ENCODE measurements at places on chromosomes 6 and 20.

DNA sequence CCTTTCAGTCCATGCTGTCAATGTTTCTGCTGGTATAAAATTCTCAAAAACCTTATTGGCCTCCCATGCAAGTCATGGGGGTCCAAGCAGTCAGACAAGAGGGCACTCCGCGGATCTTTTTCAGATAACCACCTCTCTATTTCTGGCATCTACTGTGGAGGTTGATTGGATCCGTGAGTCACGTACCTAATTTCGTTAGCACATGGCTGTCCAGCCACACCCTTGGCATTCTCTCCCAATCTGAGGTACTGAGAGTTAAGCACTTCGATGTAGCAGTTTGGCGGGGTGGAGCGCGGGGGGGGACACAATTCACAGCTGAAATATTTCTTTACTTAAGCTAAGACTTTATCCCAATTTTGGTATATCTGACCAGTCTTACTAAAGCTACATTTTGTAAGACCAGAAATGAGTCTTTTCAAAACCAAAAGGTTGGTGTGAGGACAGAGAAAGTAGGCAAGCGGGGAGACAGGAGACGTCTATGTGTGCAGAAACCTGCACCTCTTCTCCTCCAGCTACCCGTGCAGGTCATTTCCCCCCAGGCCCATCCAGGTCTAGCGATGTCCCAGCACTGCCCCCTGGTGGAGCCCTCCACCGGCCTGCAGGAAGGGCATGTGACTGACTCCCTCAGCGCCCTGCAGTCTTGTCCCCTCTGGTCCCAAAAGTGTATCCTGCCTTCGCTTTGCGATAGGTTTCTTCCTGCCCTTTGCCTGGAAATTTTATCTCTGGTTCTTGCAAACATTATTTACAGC lies 113.1 kb downstream of the ADAT2 start:
- peak; percentile 22 for DNase-seq

GRCh38 chr6:47729457-47729856 lies 31.1 kb downstream of the ADGRF4 start:
- DNase-seq, result no peak

- DNase-seq, result no peak
Measured at GRCh38 chr6:151043944-151044343, 178.4 kb downstream of the MTHFD1L start.

GRCh38 chr6:166463359-166464067 lies 80.8 kb upstream of the MPC1 start:
- DNase-seq, result peak; percentile 47

DNA sequence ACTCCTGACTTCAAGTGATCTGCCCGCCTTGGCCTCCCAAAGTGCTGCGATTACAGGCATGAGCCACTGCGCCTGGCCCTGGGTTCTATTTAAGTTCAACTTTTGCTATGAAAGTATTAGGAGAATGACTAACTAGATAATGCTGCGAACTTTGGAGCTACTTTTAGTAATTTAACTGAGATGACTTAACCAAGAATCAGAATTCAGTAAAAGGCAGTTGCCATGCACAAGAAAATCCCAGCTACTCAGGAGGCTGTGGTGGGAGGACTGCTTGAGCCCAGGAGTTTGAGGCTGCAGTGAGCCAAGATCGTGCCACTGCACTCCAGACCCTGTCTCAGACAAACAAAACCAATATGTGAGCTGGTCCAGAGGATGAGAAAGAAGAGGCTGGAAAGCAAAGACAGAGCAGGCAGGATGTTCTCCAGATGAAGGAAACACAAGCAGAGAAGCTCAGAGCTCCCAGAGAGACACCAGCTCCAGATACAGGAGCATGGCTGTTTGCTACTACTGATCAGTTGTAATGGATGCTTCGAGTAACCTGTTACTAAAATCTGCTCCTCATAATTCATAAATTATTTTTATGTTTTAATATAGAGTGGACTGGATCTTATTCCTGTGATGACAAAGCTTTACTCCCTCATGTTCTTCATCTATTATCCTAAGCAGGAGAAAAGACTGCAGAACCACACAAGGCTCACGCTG lies 23.9 kb downstream of the ZNF217 start:
- DNase-seq, result no peak

- DNase-seq, result no peak
Measured at GRCh38 chr6:151651639-151652038, 155.8 kb upstream of the ESR1 start.

GRCh38 chr6:63685446-63686379 lies 50.1 kb downstream of the PHF3 start:
- DNase-seq, result peak; percentile 50

DNA sequence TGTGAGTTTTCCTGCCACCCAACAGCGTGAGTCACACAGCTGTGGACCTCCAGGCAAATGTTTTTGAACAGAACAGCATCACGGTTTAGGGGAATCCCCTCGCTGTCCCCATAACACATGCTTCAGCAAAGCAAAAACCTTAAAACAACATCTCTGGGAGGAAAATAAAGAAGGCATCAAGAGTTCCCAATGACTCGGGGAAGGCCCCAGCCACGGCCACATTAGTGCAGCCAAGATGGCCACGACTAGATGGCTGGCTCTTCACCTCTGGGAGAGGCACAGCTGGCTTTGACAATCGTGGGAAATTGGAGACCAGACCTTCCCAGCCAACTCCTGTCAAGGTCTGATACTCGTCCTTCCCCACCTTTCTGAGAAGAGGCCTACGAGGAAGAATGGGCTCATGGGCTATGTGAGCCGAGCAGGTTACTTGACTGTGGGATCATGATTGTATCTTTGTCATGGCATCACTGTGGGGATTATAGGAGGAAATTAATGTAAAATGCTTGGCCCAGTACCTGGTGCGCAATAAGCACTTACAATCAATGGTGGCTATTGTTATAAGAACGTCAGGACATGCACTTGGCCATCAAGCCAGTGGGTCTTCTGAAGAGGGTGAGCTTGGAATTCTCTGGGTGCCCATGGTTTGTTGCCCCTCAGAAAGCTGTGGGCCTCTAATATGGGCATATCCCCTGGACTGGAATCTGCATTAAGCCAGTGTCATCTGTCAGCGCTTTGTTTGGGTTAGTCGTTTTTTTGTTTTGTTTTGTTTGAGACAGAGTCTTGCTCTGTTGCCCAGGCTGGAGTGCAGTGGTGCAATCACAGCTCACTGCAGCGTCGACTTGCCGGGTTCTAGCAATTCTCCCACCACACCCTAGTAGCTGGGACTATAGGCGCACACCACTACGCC lies 43.6 kb downstream of the FGD2 start:
- DNase-seq, result peak; percentile 84

GRCh38 chr20:63156221-63156671 lies 59.7 kb downstream of the YTHDF1 start:
- DNase-seq, result no peak

DNA sequence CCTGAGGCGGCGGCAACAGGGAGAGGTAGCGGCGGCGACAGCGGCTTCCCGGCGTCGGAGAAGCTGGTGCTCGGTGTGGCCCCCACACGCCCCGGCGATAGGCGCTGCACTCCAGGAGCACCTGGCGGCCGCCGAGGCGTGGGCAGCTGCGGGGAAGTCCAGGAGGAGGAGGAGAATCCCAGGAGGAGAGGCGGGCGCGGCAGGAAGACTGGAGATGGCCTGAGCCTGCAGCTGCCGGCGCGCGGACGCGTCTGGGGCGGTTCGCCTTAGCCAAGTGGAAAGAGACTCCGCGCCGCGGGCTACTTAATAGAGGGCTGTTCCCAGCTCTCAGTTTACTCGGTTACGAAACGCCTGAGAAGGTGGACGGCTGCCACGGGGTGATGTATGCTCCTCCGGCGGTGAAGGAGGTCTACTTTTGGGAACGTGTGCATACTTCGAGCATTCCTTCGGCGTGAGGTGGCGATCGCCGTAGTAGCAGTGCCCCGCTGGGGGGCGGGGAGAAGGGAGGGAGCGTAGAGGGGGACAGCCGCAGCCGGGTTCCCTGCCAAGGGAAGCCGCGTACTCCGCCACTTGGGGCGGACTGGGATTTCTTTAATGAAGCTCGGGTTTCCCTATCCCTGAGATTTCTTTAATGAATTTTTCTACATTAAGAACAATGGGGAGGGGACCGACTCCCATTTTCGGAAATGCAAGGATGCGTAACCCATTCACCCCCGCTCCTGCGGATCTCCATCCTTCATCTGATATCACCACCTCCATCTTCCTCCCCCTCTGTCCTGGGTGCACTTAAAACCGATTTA lies at the start of gene COL12A1:
Gene COL12A1 (minus strand): TSS at position 278 of the 800 bp plus-strand sequence. CDS start 3,261 bp downstream, outside the sequence.
- no peak for DNase-seq

DNA sequence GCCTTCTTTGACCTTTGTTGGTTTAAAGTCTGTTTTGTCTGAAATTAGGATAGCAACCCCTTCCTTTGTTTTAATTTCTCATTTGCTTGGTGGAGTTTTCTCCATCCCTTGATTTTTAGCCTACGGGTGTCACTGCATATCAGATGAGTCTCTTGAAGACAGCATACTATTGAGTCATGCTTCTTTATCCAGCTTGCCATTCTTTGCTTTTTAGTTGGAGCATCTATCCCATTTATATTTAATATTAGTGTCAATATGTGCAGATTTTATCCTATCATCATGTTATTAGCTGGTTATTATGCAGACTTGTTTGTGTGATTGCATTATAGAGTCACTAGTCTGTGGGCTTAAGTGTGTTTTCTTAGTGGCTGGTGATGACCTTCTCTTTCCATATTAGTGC lies 622.2 kb downstream of the MMUT start:
- no peak for DNase-seq

GRCh38 chr6:18978337-18979128 lies 591.4 kb downstream of the RNF144B start:
- no peak for DNase-seq

DNA sequence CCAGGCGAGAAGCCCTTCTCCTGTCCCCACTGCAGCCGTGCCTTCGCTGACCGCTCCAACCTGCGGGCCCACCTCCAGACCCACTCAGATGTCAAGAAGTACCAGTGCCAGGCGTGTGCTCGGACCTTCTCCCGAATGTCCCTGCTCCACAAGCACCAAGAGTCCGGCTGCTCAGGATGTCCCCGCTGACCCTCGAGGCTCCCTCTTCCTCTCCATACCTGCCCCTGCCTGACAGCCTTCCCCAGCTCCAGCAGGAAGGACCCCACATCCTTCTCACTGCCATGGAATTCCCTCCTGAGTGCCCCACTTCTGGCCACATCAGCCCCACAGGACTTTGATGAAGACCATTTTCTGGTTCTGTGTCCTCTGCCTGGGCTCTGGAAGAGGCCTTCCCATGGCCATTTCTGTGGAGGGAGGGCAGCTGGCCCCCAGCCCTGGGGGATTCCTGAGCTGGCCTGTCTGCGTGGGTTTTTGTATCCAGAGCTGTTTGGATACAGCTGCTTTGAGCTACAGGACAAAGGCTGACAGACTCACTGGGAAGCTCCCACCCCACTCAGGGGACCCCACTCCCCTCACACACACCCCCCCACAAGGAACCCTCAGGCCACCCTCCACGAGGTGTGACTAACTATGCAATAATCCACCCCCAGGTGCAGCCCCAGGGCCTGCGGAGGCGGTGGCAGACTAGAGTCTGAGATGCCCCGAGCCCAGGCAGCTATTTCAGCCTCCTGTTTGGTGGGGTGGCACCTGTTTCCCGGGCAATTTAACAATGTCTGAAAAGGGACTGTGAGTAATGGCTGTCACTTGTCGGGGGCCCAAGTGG lies 5.3 kb downstream of the SNAI1 start:
- no peak for DNase-seq

GRCh38 chr20:45465491-45466266 lies 3.9 kb upstream of the WFDC2 start:
- peak; percentile 65 for DNase-seq

GRCh38 chr6:46340246-46340645 lies 151.0 kb downstream of the RCAN2 start:
- no peak for DNase-seq

DNA sequence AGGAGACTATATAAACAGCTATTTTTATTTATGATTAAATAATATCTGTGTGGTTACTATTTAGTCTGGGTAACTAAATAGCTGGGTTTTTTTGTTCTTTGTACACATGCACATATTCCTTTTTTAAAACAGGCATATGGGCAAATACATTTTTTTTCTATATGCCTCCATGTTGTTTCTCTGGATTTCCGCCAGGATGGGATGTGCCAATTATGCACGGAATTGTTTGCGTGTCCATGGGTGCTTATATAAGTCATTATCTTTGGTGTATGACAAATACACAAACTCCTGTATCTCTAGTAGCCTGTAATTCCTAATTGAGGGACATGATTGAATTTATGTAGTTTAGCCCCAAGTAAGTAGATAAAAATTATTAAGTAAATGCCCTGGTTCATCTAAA lies 226.9 kb downstream of the BCKDHB start:
- DNase-seq, result no peak

- peak; percentile 9 for DNase-seq
Measured at GRCh38 chr20:59723607-59724456, 119.5 kb downstream of the PHACTR3 start.

GRCh38 chr20:43915211-43916072 lies 790 bp downstream of the TOX2 start:
- DNase-seq, result peak; percentile 33

DNA sequence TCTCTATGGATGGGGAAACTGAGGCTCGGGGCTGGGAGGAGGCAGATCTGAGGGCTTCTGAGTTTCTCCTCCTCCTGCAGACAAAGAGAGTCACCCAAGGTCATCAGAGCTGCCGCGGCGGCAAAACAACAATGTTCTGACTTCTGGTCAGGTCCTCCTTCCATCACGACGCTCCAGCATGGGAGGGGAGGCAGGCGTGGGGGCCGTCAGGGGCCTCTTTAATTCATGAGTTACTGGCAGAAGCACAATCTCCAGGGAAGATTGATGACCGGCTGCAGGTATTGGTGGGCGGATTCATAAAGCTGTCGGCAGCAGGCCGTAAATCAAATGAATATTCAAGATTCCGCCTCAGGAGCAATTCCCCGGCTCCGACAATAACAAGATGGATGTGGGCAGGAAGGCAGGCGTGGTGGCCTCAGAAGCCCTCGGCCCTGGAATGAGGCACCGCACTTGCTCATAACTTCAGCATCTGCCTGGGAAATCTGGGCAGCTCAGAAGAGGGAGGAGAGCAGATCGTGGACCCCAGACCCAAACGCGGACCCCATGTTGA lies 19.1 kb downstream of the PCK1 start:
- no peak for DNase-seq

GRCh38 chr6:36636687-36637418 lies 41.7 kb upstream of the CDKN1A start:
- no peak for DNase-seq

- DNase-seq, result no peak
Measured at GRCh38 chr20:45115829-45116228, 855 bp upstream of the WFDC5 start.

DNA sequence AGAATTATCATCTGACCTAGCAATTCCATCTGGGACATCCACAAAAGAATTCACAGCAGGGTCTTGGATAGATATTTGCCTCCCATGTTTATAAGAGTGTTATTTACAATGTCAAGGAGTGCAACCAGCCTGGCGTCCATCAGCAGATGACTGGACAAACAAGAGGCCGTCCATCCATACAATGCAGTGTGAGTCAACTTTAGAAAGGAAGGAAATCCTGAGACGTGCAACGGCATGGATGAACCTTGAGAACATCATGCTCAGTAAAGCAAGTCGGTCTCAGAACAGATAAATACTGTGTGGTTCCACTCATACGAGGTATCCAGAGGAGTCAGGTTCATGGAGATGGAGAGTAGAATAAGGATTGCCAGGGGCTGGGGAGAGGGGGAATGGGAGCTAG lies 46.4 kb downstream of the FOXF2 start:
- DNase-seq, result no peak

Data from suppressor macrophage (primary cell).